ENCODE measurements at places on chromosomes 5 and 9.

- no peak overlapping the region for H3K4me3 ChIP-seq
- DNase-seq, result no peak
- no peak overlapping the region for H3K27ac ChIP-seq
- H3K36me3 ChIP-seq, result no peaks in the 10 kb centered on the region
- H3K27me3 ChIP-seq, result no peaks in the 10 kb centered on the region
Observed at GRCh38 chr9:110224583-110224982, 16.6 kb upstream of the C9orf152 start.

GRCh38 chr9:116765011-116765410, 77.9 kb downstream of the TRIM32 start:
- no peaks in the 10 kb centered on the region for H3K27me3 ChIP-seq
- H3K36me3 ChIP-seq, result no peaks in the 10 kb centered on the region
- H3K4me3 ChIP-seq, result no peak overlapping the region
- DNase-seq, result no peak
- H3K4me1 ChIP-seq, result no peaks in the 10 kb centered on the region
- H3K27ac ChIP-seq, result no peak overlapping the region

GRCh38 chr5:137822984-137823383, 44.7 kb upstream of the MYOT start:
- no peak for DNase-seq
- H3K27me3 ChIP-seq, result no peaks in the 10 kb centered on the region
- H3K36me3 ChIP-seq, result no peaks in the 10 kb centered on the region
- H3K27ac ChIP-seq, result no peak overlapping the region

DNA sequence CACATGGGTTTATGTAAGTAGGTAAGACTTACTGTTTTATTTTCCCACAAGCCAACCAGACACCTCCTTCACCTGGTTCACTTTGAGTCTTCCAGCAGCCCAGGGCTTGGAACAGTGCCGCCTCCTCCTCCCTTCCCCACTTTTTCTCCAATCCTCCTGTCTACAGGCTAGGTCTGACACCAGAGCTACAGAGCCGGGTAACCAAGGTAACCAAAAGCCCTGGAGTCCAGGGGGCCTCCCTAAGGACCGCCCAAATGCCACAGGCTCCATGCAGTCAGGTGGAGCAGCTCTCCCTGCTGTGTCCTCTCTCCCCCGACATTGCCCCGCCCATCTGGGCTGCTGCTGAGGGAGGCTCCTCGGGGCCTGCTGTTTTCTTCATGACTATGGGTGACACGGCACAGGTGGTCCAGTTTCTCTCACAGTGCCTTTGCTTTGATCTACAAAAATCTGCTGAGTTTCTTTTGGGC, 138.0 kb upstream of the EFNA5 start:
- no peak overlapping the region for H3K4me3 ChIP-seq
- H3K27me3 ChIP-seq, result no peaks in the 10 kb centered on the region
- H3K4me1 ChIP-seq, result no peaks in the 10 kb centered on the region
- no peak for DNase-seq
- H3K36me3 ChIP-seq, result no peaks in the 10 kb centered on the region
- H3K27ac ChIP-seq, result no peak overlapping the region

DNA sequence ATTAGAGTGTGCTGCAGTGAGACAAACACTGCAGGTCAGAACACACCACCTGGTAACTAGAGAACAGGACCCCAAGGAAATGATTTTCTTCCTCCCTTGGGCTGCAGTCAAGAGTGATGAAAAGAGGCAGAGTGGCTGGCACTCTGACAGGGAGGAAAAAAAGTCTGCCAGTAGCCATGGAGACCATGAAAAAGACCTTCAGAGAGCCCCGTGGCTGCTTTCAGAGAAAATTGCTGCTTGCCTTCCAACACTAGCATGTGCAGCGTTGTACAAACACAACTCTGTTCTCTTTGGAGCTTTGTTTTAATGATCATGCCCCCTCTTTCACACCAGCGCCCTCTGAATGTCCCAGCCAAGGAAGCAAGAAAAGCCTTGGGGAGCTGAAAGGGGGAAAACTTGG, 68.8 kb downstream of the ANKRD55 start:
- H3K27ac ChIP-seq, result no peak overlapping the region
- no peaks in the 10 kb centered on the region for H3K27me3 ChIP-seq
- H3K36me3 ChIP-seq, result no peaks in the 10 kb centered on the region
- no peaks in the 10 kb centered on the region for H3K4me1 ChIP-seq
- H3K4me3 ChIP-seq, result no peak overlapping the region

DNA sequence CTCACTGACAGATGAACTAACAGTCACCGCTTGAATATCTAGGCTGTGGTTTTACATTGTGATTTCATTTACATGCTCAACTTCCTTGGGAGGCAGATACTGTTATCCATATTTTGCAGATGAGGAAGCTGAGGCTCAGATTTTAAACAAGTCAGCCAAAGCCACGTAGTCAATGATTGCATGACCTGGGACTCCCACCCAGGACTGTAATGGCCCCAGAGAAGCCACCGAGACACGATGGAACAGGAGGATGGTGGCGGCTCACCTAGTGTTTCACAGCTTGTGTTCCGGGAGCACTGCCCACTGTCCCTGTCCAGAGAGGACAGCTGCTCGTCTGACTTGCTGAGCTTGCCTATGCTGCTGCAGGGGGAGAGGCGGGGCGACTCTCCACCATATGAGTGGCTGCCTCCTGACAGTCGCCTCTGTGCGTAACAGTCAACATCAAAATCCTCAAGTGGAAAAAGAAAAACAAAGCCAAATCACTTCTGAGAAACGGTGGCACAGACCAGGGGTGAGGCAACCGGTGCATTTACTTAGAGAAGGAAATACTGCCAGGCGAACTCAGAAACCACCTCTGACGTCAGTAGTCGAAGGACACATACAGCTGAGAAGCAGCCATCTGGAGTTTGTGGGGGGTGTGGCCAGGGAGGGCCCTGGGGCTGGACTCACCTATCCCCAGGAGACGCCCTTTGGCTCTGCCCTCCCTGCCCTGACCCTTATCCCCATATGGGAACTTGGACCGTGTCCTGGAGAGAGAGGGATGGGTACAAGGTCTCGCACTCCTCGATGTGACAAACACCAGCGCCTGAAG, 82.5 kb downstream of the PRRT1B start:
- peaks cover 66% of the 10 kb centered on the region for H3K36me3 ChIP-seq
- no peak for DNase-seq
- H3K27me3 ChIP-seq, result no peaks in the 10 kb centered on the region
- H3K27ac ChIP-seq, result no peak overlapping the region

DNA sequence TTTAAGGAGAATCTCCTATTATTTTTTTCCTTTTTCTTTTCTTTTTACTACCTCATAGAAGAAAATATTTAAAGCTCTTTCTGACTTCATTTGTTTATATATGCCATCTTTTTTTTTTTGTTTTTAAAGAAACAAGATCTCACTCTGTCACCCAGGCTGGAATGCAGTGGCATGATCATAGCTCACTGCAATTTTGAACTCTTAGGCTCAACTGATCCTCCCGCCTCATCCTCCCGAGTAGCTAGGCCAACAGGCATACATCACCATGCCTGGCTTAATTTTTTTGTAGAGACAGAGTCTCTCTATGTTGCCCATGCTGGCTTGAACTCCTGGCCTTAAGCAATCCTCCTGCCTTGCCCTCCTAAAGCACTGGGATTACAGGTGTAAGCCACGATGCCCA, 59.5 kb downstream of the LNPEP start:
- H3K27ac ChIP-seq, result no peak overlapping the region
- H3K4me1 ChIP-seq, result no peaks in the 10 kb centered on the region
- H3K27me3 ChIP-seq, result no peaks in the 10 kb centered on the region

DNA sequence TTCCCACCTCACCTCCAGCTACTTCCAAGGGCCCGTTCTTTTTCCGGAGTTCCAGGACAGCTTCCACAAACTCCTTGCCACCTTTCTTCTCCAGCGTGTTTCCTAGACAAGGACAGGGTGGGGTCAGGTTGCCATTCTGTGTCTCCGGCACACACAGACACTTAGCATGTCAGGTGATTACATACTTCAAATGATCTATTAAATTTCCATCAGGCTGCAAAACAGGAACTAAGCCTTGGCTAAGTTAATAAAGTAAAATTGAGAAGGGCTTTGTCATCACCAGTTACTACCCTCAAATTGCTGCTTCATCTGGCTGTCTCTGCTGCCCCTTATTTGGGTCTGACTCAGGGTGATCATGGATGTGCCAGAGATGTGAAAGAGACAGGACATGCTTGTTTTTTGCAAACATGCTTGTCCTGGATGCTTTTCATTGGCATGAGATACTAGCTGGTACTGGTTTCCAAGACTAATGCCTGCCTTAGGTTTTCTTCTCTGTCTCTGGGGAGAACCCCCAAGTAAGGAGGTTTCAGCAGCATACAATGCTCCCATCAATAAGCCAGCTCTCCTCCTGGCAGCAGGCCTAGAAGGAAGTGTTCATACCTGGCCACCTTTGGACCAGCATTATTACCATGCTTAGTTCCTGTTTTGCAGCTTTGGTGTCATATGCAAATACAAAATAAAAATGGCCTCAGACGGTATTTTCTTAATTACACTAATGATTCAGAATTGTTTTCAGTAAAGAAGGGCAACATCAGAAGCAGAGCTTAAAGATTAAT, 52.9 kb downstream of the MACROH2A1 start:
- no peak overlapping the region for H3K27ac ChIP-seq
- no peaks in the 10 kb centered on the region for H3K27me3 ChIP-seq
- peaks cover 55% of the 10 kb centered on the region for H3K36me3 ChIP-seq

DNA sequence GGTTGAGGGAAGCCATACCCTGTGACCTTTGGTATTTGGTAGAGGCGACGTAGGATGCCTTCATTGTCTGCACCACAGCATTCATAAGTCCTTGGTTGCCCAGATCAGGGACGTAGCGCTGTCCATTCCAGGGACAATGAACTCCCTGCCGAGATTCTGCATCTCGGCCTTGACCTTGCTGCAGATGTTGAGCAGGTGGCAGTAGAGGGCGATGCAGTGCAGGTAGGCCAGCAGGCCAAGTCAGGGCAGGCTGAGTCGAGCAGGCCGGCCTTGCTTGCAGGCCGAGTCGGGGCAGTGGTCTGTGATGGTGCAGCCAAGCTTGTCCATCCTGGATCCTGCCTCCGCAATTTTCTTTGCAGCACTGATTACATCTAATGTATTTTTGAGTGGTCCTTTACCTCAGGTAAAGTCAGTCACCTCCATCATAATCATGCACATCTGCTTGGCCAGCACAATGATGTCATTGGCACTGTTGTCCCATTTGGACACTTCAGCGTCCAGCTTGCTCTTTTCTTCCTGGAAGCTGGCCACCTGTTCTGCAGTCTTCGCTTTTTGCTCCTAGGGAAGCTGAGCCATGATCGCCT, 93.4 kb upstream of the CCDC112 start:
- no peaks in the 10 kb centered on the region for H3K36me3 ChIP-seq
- no peak for DNase-seq
- H3K27me3 ChIP-seq, result no peaks in the 10 kb centered on the region
- H3K4me1 ChIP-seq, result no peaks in the 10 kb centered on the region
- H3K27ac ChIP-seq, result no peak overlapping the region

- DNase-seq, result no peak
- H3K27ac ChIP-seq, result no peak overlapping the region
- no peak overlapping the region for H3K4me3 ChIP-seq
- no peaks in the 10 kb centered on the region for H3K36me3 ChIP-seq
- H3K27me3 ChIP-seq, result peaks cover 3% of the 10 kb centered on the region
Observed at GRCh38 chr9:86562691-86563090, 208.5 kb upstream of the TUT7 start.

- peaks cover 3% of the 10 kb centered on the region for H3K4me1 ChIP-seq
- no peaks in the 10 kb centered on the region for H3K27me3 ChIP-seq
- no peak overlapping the region for H3K4me3 ChIP-seq
- no peaks in the 10 kb centered on the region for H3K36me3 ChIP-seq
- no peak overlapping the region for H3K27ac ChIP-seq
Observed at GRCh38 chr5:113213551-113214425, 221.0 kb downstream of the TSSK1B start.

DNA sequence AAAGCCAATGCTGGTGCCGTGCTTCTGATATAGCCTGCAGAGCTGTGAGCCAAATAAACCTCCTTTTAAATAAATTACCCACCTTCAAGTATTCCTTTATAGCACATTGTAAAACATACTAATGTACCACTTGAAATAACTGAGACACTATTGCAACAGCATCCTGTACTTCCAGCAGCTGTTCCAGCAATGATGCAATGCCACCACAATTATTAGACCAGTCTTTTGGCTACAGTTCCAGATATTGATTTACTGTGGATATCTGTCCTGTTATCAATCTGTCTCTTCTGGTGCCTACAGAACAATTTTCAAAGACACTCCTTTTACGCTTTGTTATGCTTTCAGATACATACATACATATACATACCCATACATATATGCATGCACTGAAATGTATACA, 567.9 kb downstream of the TAF11L14 start:
- no peaks in the 10 kb centered on the region for H3K27me3 ChIP-seq
- H3K4me1 ChIP-seq, result no peaks in the 10 kb centered on the region
- H3K4me3 ChIP-seq, result no peak overlapping the region
- H3K27ac ChIP-seq, result no peak overlapping the region
- no peaks in the 10 kb centered on the region for H3K36me3 ChIP-seq
- no peak for DNase-seq

- peaks cover 5% of the 10 kb centered on the region for H3K4me1 ChIP-seq
- H3K36me3 ChIP-seq, result no peaks in the 10 kb centered on the region
- no peaks in the 10 kb centered on the region for H3K27me3 ChIP-seq
- no peak overlapping the region for H3K4me3 ChIP-seq
- H3K27ac ChIP-seq, result no peak overlapping the region
- no peak for DNase-seq
Observed at GRCh38 chr5:59264013-59264412, 629.5 kb downstream of the PDE4D start.

DNA sequence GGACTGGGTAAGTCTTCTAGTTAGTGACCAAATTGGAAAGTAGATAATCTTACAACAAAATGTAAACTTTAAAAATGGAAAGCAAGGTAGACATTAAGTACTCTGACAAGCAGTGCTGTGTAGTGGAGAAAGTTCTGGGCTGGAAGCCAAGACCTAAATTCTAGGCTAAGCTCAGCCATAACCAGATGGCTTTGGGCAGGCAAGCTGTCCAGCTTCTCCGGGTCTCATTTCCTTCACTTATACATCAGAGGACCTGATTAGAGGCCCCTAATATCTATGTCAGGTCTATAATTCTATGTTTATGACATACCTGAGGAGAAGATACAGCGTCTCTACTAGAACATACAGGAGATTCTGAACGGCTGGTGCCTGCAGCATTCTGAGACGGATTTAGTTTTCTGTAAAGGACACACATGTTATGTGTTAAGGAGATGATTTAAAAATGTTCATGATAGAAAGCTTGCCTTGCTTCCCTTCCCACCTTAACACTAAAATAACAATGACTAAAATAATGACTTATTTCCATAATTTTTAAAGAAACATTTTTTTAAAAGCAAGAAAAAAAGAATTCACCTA, 61.2 kb downstream of the ELL2 start:
- peaks cover 7% of the 10 kb centered on the region for H3K4me1 ChIP-seq
- H3K27me3 ChIP-seq, result no peaks in the 10 kb centered on the region
- DNase-seq, result no peak
- no peak overlapping the region for H3K4me3 ChIP-seq
- peak overlapping the region; percentile 7 for H3K27ac ChIP-seq
- H3K36me3 ChIP-seq, result peaks cover 67% of the 10 kb centered on the region

GRCh38 chr5:123810253-123810652, 298.3 kb downstream of the CSNK1G3 start:
- no peaks in the 10 kb centered on the region for H3K36me3 ChIP-seq
- no peak overlapping the region for H3K27ac ChIP-seq
- no peak for DNase-seq
- no peaks in the 10 kb centered on the region for H3K4me1 ChIP-seq
- H3K4me3 ChIP-seq, result no peak overlapping the region
- no peaks in the 10 kb centered on the region for H3K27me3 ChIP-seq
